ENCODE measurements at places on chromosomes 16 and 17.

DNA sequence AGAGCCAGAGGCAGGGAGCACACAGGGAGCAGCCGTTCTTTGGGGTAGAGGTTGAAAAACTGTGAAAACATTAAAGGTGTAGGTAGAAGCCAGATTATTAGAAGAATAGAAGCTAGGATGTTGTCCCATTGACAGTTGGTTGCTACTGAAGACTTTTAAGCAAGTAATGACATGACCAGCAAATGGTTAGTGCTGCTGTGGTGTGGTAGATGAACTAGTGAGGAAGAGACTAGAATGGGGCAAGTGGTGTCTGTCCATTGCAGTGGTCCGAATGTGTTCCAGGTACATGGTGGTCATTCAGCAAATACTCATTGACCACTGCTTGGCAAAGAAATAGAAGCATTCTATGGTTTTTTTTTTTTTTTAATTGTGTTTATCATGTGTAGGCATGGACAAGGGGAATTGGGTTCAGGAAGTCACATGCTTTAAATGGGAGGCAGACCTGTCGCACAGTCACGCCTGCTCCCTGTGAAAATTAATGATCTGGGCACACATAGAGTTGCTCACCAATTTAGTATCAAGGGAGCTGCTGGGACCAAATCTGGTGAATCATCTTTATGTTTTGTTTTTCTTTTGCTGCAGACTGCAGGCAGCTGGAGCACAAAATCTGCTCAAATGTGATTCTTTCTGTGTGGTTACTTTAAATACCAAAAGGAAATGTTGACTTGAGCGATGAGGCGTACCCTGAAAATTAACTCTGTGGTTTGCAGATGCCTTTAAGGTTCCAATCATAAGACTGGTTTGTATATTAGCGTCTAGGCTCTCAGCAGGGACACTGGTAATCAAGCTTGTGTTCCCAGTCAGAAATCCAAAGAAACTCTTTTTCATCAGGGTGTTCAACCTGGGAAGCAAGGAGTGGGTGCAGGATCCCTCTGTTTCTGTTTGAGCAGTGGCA lies 30.7 kb downstream of the YPEL2 start:
- DNase-seq: no peak

DNA sequence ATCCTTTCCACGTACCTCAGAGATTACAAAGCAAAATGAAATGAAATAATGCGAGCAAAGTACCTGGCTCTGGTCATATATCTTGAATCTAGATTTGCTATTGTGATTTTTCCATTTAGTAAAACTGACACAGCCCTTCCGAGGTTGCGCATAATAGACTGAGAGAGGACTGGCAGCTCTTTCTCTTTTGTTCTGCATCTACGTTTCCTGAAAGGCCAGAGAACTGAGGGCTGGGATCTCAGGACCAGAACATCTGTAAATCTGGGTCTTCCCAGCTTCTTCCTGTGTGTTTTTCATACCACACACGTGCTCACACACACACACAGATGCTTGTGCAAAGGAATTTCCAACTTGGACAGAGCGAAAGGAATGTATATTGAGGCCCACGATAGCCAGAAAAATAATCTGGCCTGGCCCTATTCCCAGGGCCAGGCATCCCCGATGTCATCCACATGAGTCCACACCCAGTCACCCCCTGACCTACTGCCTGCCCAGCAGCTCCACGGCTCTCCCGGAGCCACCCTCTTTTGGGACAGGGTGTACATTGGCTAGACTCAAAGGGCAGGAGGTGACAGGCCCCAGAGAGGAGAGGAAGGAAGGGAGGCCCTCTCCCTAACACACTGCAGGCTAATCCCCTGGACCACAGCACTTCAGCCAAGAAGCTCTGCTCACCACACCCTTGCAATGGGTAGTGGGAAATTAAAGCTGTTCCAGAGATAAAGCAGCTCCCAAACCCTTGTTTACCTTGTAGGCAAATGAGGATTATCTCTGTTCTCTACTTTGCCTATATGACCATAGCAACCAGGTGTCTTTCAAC lies 41.8 kb downstream of the NOL11 start:
- no peak for DNase-seq

DNA sequence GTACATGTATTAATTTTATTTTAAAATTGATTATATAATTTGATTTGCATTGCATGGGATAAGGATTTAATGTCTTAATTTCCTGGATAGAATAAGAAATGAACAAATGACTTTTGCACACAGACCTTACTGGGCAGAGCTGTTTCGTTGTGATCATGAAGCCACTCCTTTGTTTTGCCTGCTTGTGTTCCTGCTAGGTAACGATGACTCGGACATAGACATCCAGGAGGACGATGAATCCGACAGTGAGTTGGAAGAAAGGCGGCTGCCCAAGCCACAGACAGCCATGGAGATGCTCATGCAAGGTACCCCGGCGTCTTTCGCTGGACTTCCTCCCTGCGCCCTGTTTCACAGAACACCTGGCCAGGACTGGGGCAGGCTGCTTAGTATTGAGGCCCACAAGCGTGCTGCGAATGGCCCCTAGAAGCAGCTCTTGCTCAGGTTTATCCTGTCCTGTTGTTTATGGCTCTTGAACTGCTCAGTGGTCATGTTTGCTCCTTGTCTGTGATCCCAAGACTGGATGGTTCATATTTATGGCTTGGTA lies 29.6 kb downstream of the CLUAP1 start:
- no peak for DNase-seq

DNA sequence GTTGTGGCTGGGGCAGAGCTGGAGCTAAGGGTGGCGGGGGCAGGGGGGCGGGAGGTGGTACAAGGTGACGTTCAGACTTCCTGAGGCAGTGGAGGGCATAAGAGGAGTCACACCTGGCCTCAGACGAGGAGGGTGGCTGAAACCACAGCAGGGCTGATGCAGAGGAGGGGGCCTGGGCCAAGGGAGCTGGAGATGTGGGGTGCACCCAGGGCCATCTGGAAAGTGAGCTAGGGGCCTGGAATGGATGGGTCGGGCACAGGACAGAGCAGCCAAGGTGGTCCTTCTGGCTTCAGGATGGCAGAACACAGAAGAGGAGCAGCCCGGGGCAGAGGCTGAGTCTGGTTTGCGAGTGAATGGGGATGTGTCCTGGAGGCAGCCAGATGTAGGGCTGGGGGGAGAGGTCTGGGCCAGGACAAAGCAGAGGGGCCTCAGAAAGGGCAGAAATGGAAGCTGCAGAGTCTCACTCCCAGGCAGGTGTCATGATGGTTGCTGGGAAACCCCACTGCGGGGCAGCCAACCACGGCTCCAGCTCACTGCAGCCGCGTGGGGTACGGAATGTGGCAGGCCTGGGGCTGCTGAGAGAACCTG lies 57.6 kb downstream of the PRMT7 start:
- no peak for DNase-seq

DNA sequence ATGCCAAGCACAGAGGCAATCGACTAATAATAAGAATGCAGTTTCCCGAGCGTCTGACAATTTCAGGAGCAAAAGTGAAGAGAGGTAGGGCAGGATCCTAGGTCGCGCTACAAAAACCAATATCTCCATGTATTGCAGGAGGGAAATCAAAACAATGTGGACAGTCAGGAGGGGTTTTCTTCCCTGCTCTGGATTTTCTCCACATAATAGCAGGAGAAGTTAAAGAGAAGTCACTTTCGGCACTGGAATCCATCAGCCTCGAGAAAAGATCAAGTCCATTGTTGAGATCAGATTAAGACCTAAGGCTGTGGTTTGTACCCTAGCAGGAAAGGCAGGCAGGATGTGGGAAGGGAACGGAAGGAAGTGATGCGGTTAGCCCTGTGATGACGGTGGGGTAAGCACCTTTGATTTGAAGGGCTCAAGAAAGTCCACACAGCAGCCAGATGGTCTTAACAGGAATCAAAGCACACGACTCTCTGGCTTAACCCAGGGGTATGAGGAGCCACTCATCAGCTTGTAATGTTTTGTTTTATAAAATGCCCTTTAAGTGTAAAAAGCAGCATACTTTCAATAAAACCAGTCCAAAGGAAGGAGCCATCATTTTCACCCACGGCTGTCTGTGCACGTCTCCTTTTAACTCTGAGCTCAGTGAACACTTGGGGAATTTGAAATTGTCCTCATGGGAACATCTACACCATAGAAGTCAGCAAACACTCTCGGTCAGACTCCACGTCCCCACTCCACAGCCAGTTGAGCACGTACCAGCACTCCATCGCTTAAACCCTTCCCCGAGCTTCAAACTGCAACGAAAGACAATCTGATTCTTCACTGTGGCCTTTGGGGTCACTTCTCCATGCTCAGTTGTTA lies 15.8 kb upstream of the AKTIP start:
- DNase-seq: peak; percentile 48

- DNase-seq: peak; percentile 18
Observed at GRCh38 chr16:10181196-10182162, 749 bp downstream of the GRIN2A start.

GRCh38 chr16:51755577-51756355 lies 604.7 kb upstream of the SALL1 start:
- DNase-seq: no peak

GRCh38 chr17:31452101-31452500 lies 60.6 kb downstream of the RAB11FIP4 start:
- no peak for DNase-seq

DNA sequence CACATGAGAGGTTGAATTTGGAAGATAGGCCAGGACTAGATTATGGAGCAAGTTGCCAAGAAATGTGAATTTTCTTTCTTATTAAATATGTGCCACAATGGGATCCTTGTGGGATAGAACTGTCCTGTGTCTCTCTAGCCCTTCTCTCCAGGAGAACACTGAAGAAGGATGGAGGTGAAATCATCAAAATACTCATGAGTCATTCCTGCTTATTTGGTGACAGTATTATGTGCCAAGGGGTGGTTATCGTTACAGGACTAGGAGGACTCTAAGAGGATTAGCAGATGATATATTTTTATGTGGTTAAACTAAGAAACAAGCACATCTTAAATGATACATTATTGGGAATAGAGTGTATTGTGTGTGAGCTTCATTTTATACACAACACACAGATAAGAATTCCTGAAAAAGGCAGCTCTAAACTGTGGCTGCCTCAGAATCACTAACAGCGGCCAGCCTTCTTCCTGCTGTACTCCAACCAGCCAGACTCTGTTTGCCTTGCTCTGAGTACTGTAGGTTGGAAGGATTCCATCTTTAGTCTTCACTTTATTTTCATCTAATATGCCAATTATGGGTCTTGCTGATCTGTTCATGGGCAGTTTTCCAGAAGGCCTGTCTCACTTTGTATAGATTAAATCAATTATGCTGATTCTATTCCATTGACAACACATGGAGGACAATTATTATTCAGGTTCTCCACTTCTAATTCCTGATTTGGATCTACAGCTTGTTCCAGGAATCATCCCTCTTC lies 325.8 kb downstream of the ABCC12 start:
- no peak for DNase-seq

- DNase-seq: no peak
Observed at GRCh38 chr17:6361733-6362132, 73.2 kb downstream of the AIPL1 start.

GRCh38 chr17:81685108-81685507 lies 1.3 kb downstream of the HGS start:
- no peak for DNase-seq

- DNase-seq: no peak
Observed at GRCh38 chr16:12124742-12125141, 148.2 kb downstream of the SNX29 start.

DNA sequence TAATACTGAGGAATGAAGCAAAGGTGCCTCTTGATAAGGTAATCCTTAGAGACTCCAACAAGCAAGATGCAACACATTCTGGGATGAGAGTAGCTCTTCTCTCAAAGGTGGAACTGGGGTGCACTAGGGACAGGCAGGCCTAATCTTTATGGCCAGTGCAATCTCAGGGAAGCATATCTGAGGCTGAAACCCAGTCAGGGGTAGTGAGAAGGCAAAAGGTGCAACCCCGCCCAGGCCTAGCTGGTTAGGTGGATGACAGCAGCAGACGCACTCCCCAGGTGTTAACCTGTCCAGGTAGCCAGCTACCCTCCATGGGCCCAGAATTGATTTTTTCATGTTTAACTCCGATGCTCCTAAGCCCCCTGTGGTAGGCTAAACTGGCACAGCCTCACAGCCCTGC lies 9.9 kb upstream of the SLC46A1 start:
- no peak for DNase-seq

GRCh38 chr16:72934636-72935403 lies 113.1 kb downstream of the ZFHX3 start:
- no peak for DNase-seq

GRCh38 chr16:72171236-72171635 lies 719 bp downstream of the PMFBP1 start:
- no peak for DNase-seq

GRCh38 chr16:15770512-15770911 lies 86.3 kb downstream of the MYH11 start:
- no peak for DNase-seq

DNA sequence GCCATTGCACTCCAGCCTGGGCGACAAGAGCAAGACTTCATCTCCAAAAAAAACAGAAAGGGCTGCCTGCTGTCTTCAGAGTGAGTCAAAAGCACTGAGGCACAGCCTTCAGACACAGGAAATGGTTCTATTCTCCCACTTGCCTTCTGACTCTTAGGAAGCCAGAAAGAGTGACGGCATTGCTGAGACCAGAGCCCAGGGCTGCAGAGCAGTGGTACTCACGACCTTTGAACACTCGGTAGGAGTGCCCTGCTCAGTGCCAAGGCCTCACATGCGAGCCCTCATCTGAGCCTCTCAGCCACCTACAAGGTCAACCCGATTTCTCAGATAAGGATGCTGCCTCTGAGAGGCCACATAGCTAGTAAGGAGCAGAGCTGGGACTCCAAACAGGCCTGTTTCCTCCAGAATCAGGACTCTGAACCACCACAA lies 3.5 kb upstream of the ITGAE start:
- DNase-seq: no peak

GRCh38 chr16:66315210-66315825 lies 51.2 kb upstream of the CDH5 start:
- peak; percentile 74 for DNase-seq

GRCh38 chr16:47727131-47727530 lies 266.0 kb downstream of the PHKB start:
- DNase-seq: no peak

GRCh38 chr17:34709158-34709754 lies 129.9 kb downstream of the TMEM132E start:
- DNase-seq: peak; percentile 12

GRCh38 chr17:45052052-45052772 lies 780 bp upstream of the DCAKD start:
- DNase-seq: peak; percentile 54

- no peak for DNase-seq
Observed at GRCh38 chr16:85104147-85104546, 8.1 kb downstream of the CIBAR2 start.
